ENCODE measurements at places on chromosomes 7 and 10. TPM values are rescaled to one million over a fixed set of nuclear protein-coding genes. Genes with fewer than 3 reads are reported as not detected.

Gene TFR2
- 0.27 TPM for total RNA-seq

Gene HPS6
- total RNA-seq = 55.8 TPM

Gene MYL10
- not detected for total RNA-seq

Gene H2BK1
- total RNA-seq = not detected

Gene NUTM2B
- total RNA-seq = 1.5 TPM

Gene OLAH
- 1.8 TPM for total RNA-seq

Gene CNPY1
- not detected for total RNA-seq

Gene SLC39A12
- not detected for total RNA-seq

Gene INPP5F
- 7.0 TPM for total RNA-seq

Gene KAT6B
- total RNA-seq = 7.9 TPM

Gene GPR141
- not detected for total RNA-seq

Gene VIPR2
- not detected for total RNA-seq

Gene TMEM270
- total RNA-seq = not detected

Gene NME8
- not detected for total RNA-seq

Gene INHBA
- total RNA-seq = 14.4 TPM

Gene FOXI2
- total RNA-seq = not detected

Gene CALY
- total RNA-seq = not detected

Gene BHLHA15
- not detected for total RNA-seq

Measured in Caki2 (cell line).